Suprapubic skin (tissue), 4 donors: ENCODE measurements at places on chromosomes 4 and X.
A peak's percentile ranks its signal among the peaks of the same experiment; 100 is the strongest.

- no peak for DNase-seq
Observed at GRCh38 chr4:176241703-176242102, 27.3 kb downstream of the ASB5 start.

DNA sequence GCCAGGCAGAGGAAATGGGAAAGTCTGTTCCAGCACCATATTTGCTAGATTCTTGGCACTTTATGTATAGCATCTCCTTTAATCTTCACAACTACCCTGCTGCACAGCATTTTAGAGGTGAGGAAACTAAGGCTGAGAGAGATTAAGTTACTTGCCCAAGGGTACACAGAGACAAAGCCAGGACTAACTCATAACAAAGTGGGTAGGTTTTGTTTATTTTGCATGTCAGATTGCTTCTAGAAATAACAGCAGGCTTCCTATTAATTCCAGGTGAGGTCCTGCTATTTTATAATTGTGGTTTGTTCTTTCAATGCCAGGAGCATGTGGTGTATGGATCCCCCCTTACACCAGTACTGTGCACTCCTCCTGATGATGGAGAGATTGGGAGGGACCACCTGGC is 15.0 kb downstream of the TCEANC start:
- no peak for DNase-seq

DNA sequence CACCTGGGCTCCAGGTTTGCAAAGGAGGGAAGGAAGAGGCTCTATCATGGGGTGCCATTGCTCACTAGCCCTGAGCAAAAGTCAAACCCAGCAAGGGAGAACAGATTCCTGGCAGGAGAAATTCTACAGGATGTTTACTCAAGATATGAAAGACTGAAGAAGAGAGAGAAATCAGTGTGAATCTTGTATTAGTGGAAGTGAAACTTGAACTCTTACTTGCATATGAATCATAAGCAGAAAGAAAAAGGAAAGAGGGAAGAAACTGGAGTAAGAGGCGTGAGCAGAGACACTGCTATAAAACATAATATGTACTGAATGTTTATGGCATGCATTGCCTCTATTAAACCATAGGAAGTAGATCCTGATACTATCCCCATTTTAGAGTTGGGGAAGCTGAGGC is 60.9 kb downstream of the C4orf46 start:
- no peak for DNase-seq

- no peak for DNase-seq
Observed at GRCh38 chr4:78640714-78641113, 89.1 kb downstream of the ANXA3 start.

DNA sequence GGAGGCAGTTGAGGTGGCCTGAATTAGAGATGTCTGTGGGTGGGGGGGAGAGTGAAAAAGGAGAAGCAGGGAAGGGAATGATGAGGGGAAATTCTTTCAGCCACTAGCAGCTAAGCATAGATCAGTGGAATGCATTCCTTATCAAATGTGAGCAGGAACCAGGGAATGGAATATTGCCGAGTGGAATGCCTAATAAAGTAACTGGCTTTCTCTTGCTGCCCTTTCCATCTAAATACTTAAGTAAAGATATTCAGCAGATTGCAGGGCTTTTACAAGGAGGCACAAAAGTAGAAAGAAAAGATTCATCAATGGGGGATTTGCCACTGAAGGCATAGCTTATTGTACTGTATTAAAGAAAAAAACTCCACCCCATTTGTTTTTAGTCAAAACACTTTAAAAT is 263.0 kb upstream of the RPS6KA3 start:
- no peak for DNase-seq

DNA sequence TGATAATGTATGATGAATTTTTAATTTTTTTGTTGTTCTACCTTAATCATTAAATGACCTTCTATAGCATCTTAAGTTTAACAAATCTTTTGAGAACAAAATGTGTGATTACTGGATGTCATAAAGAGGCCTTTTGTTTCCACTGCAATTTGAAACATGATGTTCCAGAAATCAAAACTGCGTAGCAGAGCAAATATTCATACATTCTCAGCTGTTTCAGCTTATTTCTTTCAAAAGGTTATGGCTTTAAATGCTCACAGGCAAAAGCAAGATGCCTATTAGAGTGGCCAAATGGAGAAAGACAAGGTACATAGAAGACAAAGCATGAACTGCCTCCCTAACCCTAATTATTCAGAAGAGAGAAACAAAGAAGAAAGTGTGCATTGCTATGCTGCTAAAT is 233.0 kb upstream of the SLC7A11 start:
- no peak for DNase-seq

DNA sequence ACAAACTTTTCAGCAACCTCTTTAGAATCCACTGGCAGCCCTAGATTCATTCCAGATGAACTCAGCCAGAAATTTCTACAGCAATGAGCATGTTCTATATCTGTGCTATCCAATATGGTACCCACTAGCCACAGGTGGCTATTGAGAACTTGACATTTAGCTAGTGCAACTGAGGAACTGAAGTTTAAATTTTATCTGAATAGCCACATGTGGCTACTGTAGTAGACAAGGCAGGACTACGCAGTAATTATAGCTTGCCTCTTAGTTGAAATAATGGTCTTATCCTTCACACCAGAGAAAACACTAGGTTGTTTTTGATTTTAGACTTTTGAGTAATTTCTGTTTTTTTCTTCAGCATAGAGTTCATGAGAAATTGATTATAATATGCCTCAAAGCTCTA is 2.6 kb upstream of the TCEANC start:
- no peak for DNase-seq

DNA sequence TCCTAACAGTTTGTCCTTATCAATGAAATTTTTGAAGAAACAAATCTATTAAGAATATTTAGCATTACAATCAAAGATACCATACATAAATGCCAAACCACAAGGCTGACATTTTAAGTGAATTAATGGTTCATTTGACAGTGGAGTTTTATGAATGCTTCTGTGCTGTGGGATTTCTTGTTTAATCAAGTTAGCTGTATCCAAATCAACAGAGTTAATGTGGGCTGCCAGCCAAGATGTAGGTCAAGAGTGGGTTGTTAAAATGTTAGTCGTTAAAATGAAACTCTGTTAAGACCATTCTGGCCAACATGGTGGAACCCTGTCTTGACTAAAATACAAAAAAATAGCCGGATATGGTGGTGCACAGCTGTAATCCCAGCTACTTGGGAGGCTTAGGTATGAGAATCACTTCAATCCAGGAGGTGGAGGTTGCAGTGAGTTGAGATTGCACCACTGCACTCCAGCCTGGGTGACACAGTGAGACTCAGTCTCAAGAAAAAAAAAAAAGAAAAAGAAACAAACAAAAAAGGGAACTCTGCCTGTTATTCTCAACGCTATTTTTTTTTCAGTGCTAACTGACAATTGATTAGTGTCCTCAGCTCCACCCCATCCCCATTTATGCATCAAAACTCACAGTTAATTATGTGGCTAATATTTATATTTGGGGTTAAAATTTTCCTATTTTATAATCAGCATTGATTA is 20.2 kb downstream of the GPAT3 start:
- no peak for DNase-seq

DNA sequence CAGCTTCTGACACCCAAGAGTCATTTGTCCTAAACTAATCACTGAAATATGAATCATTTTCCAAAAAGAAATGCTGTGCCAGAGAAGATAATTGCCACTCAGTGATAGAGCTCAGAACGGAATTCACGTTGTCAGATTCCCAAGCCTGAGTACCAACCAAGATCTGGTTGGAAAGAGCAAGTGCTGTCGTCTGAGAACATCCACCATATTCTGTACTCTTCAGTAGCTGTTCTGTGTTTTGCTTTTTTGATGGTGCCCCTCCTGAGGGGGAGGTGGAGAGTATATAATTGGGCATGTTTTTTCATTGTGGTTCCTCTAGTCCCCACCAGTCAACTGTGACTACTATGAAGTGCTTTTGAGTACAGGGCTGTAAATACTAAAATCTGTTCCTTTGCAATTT is 13.2 kb downstream of the RUFY3 start:
- DNase-seq = no peak

DNA sequence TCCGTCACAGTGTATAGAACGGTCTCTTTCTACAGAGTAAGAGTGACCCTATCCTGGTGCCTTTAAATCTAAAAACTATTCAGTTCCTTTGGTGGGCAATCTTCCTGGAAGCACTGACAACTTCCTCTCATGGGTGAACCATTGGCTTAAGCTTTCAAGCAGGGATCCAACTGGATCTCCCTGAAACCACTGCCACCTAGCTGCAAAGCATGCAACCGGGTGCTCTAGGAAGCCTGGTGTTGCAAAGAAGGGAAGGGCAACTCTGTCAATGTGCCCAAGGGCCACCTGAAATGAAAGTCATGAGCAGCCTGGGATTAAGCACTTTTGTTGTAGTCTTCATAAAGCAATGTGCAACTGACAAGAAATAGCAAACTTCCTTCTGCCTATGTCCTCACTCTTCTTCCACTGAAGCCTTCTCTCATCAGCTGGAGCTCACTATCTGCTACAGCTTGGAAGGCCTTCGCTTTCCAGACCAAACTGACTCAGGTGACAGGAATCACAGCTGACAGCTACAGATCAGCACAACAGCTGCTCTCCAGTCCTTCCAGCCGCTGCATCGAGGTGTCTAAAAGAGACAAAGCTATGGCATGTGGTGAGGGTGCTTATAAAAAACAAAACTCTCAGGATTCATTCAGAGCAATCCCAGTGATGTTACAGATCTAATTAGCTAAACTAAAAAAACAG is 46.1 kb downstream of the SETD7 start:
- no peak for DNase-seq

GRCh38 chrX:106898462-106898861 is 4.7 kb downstream of the RIPPLY1 start:
- no peak for DNase-seq

DNA sequence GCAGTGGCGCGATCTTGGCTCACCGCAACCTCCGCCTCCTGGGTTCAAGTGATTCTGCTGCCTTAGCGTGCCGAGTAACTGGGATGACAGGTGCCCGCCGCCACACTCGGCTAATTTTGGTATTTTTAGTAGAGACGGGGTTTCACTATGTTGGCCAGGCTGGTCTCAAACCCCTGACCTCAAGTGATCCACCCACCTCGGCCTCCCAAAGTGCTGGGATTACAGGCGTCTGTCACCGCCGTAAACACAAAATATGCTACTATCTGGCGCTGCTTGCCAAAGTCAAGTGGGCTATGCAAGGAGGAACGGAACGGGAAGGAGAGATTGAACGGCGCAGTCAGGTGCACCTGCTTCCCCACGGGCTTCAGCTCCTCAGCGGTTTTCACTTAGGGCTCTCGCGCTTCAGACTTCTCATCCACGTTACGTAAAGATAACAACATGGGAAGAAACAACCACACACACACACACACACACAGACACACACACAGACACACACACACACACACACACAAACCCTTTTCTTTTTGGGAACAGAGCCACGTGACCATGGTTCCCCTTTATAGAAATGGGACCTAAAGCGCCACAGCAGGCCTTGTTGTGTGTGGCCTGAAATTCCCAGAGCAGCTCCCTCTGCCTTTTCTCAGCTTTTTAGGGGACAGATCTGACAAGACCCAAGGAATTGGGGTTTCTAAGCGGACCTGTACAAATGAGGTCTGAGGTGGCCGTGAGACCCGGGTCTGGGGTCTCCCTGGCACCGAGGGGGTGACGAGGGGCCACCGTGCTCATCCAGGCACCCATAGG is 1.5 kb downstream of the P2RY8 start:
- peak; percentile 32 for DNase-seq

GRCh38 chr4:114052227-114052626 is 72.8 kb upstream of the ARSJ start:
- DNase-seq = no peak

- DNase-seq = peak; percentile 55
Observed at GRCh38 chrX:63754136-63754859, 30.7 kb downstream of the ARHGEF9 start.

DNA sequence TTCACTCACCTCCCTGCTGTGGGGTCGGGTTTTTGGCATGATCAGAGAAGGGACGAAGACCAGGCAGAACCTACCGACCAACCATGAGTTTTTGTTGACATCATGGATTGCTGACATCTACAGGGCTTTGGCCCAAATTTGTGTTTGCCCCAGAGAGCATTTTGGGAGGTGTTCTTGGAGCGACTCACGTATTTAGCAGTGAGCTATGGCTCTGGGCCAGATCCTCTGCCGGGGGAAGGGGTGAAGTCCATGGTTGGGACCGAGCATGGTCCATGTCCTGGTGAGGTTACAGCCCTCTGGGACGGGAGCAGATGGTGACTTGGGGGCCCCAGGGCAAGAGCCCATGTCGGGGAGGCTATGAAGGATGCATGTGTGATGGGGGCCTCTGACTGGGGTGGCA is 17.4 kb downstream of the SORCS2 start:
- no peak for DNase-seq

DNA sequence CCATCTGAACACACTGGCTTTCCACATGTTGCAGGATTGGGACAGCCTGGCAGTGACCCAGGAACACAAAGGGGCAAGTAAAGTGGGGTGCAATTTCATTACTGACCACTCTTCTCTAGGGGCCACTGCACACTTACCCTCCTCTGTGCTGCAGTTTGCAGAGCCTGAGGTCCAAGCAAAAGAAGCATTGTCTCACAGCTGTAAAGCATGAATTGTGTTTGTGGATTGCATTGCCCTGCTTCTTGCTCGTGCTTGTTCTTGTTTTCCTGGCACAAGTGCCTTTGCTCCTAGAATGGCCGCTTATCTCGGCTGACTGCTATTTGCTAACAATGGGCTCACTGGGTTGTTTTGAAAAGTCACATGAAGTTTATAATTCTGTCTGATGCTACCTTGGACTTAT is 209.1 kb upstream of the JADE1 start:
- DNase-seq = no peak

DNA sequence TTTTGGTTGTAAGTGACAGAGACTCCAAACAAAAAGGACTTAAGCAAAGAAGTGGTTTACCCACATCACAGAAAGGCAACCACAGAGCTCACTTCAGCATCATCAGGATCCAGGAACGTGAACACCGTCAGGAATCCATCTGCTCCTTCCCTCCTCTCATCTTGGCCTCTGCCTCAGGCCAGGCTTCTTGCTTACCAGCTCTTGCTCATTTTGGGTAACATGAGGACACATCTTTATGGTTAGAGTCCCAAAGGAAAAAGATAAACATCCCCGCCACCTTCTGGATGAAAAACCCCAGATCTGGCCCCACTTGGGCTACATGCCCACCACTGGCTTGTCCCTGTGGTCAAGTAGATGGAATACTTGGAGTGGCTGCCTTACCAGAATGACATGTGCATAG is 176.8 kb upstream of the RPL34 start:
- no peak for DNase-seq

GRCh38 chr4:57672846-57673433 is 562.8 kb upstream of the IGFBP7 start:
- no peak for DNase-seq

GRCh38 chr4:85724791-85725563 is 250.0 kb downstream of the ARHGAP24 start:
- DNase-seq = no peak

- DNase-seq = no peak
Observed at GRCh38 chr4:76962406-76963130, 13.0 kb downstream of the SEPTIN11 start.

DNA sequence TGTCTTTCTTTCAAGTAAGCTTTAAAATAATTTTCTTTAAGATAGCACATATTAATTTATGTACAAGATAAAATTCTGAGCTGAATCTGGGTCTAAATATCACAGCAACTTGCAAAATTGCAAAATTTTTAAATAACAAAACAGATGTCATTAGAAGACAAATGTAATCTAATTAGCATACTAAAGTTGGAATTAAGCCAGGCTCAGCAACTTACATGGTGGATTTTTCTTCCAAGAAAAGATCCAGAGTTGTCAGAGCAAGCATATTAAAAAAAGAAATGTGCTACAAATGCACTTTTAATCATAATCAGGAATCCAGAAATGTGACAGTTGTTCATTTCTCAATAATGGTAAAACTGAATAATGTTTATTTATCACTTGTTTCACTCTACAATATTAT is 906.9 kb upstream of the INTU start:
- DNase-seq = no peak

GRCh38 chr4:79050541-79050880 is 111.3 kb upstream of the PAQR3 start:
- DNase-seq = no peak
